Skeletal muscle cell (primary cell): ENCODE measurements at places on chromosomes 6 and 20.

DNA sequence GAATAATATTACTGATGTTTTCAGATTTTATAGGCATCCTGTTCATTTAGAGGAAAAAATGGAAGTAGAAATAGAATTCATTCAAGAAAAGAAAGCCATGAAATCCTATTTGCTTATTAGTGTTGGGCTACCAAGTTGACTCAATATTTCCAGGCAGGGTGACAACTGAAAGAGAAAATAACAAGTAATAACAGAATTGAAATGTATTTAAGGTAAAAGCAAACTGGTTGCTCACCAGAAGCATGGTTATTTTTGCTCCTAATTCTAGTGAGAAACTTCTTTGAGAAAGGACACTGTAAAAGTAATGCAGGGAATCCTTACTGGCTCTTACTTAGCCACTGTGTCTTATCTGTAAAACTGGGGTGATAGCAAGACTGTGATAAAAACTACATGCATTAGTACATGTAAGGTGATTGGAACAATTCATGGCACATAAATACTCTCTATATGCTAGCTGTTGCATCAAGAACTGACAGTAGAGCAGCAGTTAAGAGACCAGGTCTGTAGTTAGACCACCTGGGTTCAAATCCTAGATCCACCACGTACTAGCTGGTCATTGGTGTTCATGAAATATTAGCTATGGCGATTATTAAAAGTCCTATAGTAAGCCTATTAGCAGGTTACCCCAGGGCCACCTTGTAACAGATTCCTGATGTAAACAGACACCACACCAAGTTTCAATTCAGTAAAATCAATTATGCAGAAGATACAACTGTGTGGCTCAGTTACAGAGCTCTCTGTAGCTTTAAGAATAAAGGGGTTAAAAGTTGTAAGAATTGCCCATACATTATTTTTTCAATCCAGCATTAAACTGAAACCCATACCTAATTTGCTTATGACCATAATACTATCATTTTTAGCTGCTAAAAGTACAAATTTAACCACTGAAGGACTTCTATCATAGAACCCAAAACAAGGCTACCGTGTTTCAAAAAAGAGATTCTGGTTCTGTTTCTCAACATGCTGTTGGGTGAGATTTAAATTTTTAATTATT, 159.2 kb upstream of the COL21A1 start:
- no peak for DNase-seq

- peak; percentile 31 for DNase-seq
Measured at GRCh38 chr6:150207931-150208570, 65.2 kb downstream of the PPP1R14C start.

DNA sequence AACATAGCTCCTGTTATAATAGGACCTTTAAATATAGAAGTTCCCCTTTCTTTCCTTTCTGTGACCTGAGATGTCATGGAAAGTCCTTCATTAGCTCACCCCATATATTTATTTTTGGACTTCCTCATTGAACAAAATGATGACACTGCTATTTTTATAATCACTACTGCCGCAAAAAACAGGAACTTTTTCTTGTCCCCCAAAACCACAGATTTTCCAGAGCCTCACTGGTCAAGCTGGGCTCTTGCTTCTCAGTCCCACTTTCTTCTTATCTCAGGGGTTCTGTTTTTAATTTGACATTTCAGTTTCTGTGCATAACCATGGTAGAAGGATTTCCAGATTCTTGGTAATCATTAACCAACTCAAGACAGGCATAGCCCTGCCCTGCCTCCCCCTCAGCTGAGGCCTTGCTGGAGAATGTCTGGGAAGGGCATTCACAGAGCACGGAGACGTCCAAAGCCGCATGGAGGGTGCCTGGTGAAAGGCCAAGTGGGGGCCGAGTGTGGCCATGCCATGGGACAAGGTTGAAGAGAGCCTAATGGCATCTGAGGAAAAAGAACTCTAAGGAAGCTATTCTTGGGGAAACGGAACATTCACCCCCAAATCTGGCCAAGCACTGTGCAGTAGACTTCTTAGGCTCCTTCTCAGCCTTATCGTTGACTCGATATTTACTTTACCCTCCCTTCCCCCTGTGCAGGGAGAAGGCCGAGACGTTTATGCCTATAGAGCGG, 73.7 kb downstream of the EDN1 start:
- no peak for DNase-seq

DNA sequence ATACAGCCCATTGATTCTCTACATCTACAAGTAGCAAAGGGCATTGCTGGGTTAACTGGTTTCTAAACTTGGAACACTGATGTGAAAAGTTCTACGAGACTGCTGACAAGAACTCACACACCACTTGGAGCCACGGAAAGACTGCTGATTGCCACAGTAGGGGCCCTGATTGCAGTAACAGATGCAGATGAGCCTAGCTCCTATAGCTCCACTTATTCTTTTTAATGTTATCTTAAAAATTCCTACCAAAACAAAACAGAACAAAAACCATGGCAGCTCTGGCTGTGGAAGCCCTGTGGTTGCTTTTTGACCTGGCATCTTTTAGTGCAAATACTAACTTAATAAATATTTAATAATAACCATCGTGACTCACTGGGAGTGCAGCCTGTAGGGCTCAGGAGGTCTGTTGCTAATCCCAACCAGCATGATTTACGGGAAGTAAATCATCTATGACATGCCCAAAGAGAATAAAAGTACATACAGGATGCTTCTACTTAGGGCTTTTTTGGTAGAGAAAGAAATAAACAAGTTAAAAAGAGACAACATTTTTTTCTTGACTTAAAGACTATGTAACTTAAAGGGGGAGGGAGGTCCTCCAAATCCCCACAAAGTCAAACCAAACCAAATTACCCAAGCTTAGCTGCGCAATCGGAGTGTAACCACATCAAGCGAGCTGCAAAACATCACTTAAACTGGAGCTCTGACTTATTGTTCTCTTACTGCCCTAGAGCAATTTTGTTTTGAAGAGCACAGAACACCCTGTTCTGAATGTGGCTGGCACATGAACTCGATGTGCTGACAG, 87.2 kb downstream of the FKBP5 start:
- peak; percentile 87 for DNase-seq

- peak; percentile 97 for DNase-seq
Measured at GRCh38 chr6:22113026-22113766, 183.6 kb downstream of the PRL start.

DNA sequence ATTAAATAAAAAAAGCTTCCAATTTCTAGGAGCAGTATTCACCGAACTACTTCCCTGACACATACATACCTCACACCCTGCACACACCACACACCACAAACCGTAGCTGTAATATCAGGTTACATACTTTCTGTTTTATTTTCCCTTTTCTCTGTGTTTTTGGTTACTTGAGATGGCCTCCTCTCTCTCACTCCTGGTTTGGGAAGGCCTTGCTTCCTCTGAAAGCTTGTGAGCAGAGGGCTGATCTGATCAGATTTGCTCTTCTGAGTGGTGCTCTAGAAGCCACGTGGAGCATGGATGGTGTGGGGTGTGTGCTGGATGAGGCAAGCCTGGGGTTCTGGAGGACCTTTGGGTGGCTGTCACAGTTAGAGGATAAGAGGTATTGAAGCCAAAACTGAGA, 20.9 kb downstream of the UTRN start:
- DNase-seq: no peak

GRCh38 chr20:3577366-3577765, 85.8 kb downstream of the GFRA4 start:
- DNase-seq: no peak

GRCh38 chr20:19677336-19677735, 80.7 kb upstream of the RIN2 start:
- no peak for DNase-seq

- no peak for DNase-seq
Measured at GRCh38 chr20:57573894-57574293, 13.0 kb downstream of the PCK1 start.

DNA sequence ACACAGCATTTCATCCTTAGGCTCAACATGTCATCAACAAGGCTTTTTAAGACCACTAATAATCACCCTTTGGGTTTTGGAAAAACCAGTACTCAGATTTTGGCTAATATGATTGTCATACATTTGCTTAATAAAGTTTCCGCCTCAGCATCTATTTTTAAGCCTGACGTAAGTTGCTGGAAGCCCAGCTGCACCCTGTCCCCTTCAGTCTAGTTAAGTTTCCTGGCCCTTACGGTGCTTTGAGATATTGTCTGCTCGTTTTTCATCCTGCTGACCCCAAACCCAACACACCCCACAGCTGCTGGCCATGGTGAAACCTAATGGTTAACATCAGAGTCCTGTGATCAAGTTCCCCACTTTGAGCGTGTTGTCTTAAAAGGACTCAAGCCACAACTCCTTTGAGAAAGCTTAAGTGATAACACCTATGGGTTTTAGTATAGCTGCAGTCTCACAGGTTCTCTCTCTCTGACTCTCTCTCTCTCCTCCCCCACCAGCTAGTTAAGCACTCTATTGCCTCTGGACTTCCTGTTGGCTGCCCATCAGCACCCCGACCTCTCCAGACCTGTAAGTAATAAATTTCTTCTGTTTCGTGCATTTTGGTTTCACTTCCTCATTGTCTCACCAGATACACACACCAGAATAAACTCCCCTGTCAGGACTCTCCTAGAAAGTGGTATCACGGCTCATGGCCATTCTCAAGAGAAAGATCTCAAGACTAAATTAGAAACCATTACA, 802.0 kb downstream of the C6orf118 start:
- DNase-seq: no peak

DNA sequence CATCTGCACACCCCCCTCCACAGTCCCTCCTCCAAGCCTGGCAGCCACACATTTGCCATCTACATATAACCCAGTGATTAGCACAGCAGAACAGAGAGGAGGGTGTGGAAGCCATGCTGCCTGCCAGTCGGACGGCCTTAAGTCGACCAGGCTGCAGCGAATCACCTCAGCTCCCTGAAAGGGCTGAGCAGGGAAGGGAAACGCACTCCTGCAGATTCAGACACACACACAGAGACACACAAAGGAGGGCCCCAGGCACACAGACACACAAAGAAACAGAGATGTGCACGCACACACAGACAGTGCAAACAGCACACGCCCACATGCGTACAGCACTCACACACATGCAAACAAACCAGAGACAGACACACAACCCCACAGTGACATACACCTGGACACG, 11.2 kb upstream of the SIRPA start:
- no peak for DNase-seq

- DNase-seq: peak; percentile 22
Measured at GRCh38 chr6:134041093-134041492, 11.3 kb downstream of the SLC2A12 start.

DNA sequence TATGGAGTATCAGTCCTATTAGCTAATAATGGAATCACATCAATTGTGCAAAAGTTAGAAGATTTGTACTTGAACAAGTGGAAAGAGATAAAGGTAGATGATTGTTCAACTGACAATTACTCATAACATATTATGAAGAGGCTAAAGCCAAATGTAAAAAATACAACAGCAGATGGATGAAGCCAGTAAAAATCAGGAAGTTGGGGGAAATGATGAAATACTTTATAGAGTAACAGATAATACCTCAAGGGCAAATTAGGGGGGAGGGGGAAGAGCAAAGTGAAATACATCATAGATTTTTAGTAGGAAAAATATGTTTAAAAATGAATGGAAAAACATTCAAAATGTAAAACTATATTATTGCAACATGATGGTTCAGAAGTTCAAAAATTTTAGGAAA, 114.0 kb downstream of the PDSS2 start:
- no peak for DNase-seq

DNA sequence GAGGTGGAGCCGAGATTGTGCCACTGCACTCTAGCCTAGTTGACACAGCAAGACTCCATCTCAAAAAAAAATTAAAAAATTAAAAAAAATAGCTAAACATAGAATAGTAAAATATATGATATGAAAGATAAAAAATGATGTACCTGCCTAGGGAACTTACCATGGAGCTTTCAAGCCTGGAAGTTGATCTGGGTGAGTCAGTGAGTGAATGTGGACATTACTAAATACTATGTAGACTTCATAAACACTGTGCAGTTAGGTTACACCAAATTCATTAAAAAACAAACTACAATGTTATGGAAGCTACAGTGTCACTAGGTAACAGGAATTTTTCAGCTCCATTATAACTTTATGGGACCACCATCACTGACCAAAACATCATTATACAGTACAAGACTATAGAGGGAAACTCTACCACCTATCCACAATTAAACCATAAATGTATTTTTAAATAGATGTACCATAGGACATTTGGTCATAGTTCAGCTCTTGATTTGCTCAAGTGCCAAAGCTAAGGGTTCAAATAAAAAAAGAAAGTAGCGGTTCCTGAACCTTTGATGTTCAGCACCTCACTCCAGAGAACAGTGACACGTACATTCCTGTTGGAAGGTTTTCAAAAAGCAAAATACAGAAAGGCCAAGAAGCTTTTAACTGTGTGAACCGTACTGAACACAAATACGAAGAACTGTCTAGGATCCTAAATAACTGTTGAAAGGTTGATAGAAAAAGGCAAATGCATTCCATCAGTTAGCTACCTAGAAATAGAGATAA, 52.4 kb upstream of the SPDEF start:
- DNase-seq: no peak

DNA sequence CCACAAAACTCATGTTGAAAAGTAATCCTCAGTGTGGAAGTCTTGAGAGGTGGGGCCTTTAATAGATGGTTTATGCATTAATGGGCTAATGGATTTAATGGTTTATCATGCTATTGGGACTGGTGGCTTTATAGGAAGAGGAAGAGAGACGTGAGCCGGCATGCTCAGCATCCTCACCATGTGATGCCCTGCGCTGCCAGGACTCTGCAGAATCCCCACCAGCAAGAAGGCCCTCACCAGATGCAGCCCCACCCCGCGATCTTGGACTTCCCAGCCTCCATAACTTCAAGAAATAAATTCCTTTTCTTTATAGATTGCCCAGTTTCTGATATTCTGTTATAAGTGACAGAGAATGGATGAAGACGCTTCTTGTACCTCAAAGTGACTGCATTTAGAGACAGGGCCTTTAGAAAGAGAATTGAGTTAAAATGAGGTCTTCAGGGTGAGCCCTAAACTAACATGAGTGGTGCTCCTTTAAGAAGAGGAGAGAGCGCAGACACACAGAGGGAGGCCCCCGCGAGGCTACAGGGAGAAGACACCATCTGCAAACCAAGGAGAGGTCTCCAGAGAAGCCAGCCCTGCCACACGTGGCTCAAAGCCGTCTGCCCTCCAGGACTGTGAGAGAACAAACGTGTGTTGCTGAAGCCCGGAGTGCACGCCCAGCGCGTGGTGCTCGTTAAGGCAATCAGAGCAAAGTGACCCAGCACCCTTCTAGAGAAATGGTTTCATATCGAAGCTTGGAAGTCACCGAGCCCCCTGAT, 56.9 kb downstream of the IRF4 start:
- no peak for DNase-seq

DNA sequence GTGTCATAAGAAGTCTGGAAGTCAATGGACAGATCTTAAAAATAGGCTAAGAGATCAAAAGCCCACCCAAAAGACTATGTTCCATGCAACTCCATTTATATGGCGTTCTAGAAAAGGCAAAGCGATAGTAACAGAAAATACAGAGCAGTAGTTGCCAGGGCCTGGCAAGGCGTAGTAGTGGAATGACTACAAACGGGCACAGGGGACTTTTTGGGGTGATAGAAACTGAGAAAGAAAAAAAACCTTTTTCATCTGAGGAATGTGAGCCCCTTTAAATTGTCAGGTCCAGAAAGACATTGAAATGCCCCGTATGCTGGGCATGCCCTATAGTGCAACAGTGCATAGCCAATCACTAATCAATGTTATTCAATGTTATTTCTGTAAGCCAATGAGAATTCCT, 47.2 kb upstream of the FAM50B start:
- no peak for DNase-seq

- no peak for DNase-seq
Measured at GRCh38 chr20:43723186-43723585, 3.6 kb downstream of the GTSF1L start.
